LNCaP clone FGC (cell line): ENCODE measurements at places on chromosomes 12 and 14.

GRCh38 chr12:10142976-10143589 is 13.1 kb upstream of the CLEC7A start:
- no peak for DNase-seq

DNA sequence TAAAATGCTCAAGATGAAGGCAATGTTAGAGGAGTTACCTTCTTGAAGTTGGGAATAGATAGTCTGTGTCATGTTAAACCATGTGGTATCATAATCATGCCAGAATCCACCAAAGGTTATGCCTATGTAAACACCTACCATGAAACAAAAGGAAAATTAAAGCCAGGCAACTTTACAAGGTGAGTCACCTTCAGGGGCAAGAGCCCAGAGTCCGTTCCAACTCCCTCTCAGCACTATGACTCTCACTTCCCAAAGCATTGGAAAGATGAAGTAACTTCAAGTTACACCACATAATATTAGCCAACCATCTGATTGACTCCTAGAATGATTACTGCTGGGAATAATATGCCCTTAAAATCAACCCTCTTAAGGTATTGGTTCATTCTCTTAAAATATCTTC is 38.5 kb downstream of the CATSPERB start:
- peak; percentile 49 for DNase-seq

DNA sequence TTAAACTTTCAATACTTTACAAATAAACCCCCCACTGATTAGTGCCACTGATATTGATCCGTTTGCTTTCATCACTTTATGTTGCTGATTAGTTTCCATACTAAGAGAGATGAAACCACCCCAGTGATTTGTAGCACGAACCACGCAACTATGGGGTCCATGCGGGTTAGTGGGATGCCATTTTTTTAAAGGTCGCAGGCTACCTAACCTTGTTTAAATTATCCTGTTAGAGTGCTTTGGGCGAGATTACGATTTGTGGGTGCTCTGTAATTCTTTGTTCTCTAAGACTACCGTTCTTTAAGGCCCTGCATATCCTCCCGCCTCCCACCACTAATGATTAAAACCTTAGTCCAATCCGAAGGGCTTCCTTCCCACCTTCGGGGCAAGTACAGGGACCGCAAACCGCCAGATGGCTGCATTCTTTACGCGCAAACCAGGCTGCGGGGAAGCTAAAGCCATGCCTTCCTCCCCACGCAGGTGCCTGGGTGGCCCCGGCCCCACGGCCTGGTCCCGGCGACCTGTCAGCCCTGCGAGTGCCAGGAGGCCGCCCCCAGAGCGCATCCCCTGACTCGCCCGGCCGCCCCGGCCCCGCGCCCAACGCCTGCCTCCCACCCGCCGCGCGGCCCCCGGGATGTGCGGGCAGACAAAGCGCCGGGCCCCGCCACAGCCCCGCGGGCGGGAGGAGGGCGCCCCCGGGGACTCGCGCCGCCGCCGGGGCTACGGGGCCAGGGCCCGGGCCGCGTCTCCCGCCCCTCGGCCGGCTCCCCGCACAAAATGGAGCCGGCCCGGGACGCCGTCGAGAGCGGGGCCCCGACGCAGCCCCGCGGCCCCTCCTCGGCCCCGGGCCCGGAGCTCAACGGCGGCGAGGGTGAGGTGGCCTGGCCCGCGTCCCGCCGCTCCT is 759 bp downstream of the NFYB start:
- no peak for DNase-seq

DNA sequence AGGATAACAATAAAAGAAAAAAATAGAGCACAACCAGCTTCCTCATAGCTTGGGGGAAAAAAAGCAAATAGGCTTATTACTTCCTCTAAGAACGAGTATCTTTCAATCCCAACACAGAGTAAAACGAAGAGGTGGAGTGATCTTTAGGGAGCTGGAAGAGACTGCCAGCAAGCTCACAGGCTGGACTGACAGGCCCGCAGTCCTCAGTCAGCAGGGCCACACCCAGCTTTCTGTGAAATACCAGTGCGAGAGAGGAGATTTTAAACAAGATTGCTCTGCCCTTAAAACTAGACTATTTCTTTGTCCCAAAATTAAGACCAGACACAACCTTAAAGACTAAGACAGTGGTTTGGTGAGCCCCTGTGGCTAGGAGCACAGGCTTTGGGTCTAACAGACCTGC is 32.9 kb downstream of the SETD3 start:
- no peak for DNase-seq

DNA sequence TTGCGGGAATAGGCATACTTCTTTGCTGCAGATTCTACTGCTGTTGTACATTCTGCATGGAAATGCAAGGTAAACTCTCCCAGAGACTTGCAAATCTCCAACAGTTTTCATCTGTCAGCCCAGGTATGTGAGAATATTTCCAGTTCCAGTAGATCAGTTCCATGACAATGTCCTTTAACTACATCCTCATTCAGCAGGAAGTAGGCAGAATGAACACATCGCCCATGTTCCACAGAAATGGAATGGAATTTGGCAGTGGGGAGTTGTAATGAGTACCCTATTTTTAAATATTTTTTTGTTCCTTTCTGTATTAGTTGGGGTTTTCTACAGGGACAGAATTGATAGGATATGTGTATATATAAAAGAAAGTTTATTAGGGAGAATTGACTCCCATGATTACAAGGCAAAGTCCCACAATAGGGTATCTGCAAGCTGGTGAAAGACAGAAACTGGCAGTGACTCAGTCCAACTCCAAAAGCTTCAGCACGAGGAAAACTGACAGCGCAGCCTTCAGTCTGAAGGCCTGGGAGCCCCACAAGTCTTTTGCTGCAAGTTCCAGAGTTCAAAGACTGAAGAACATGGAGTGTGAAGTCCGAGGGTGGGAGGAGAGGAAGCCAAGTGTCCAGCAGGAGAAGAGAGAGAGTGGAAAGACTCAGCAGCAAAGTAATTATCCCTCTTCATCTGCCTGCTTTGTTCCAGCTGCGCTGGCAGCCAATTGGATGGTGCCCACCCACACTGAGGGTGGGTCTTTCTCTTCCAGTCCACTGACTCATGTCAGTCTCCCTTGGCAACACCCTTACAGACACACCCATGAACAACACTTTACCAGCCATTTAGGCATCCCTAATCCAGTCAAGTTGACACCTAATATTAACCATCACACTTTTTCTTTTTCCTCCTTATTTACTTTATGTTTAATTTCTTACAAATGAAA is 110.4 kb upstream of the SCAF11 start:
- DNase-seq: no peak
